ENCODE measurements at places on chromosomes 16 and 17.

GRCh38 chr16:67017421-67017750, 11.6 kb upstream of the CBFB start:
- no peak for DNase-seq

GRCh38 chr17:15511142-15511541, 43.7 kb upstream of the CDRT4 start:
- no peak for DNase-seq

DNA sequence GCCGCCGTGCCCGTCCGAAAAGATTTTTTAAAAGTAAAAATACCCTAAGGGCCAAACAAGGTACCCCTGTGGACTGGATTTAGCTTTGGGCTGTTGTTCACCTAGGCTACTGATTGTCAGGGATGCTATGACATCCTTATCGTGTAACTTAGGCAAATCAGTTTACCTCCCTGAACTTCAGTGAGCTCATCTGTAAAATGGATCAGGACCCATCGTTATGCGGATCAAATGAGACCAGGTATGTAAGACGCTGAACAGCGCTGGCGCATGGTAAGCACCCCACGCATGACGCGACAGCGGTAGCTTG, 658 bp upstream of the ZNF771 start:
- no peak for DNase-seq

DNA sequence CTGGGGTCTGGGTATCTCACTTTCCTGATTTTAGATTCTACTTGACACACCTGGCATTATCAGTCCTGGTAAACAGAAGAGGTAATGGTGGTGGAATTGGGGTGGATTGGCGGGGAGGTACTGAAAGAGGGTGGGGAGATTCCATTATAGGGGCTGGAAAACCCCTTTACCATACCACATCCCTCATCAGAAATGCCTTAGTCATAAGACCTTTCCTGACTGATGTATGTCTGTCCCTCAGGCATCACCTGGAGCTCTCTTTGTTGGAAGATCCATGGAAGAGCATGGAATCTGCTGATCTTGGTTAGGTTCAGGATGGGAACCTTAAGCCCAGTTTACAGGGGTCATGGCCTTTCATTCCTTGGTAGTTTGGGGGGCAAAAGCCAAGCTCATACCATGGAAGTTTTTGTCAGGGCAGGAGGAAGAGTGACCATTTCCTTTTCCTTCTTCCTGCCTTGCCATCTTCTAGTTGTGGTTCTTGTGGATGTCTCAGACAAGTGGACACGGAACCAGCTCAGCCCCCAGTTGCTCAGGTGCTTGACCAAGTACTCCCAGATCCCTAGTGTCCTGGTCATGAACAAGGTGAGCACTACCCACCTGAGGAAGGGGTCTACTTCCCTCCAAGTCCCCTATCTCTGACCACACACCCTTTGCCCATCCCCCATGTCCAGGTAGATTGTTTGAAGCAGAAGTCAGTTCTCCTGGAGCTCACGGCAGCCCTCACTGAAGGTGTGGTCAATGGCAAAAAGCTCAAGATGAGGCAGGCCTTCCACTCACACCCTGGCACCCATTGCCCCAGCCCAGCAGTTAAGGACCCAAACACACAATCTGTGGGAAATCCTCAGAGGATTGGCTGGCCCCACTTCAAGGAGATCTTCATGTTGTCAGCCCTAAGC, 3.3 kb downstream of the ERAL1 start:
- DNase-seq: no peak

- DNase-seq: no peak
Observed at GRCh38 chr17:7443499-7444485, 1.1 kb upstream of the CHRNB1 start.

- DNase-seq: no peak
Observed at GRCh38 chr16:48627148-48627547, 17.2 kb upstream of the N4BP1 start.

Measured in NCI-H526 treated with DMSO at 0.1 percent for 48 hours (cell line).